Activated CD8-positive, alpha-beta memory T cell treated with anti-CD3 and anti-CD28 coated beads for 24 hours (primary cell): ENCODE measurements at places on chromosomes 7 and 10.
A peak's percentile ranks its signal among the peaks of the same experiment; 100 is the strongest.

DNA sequence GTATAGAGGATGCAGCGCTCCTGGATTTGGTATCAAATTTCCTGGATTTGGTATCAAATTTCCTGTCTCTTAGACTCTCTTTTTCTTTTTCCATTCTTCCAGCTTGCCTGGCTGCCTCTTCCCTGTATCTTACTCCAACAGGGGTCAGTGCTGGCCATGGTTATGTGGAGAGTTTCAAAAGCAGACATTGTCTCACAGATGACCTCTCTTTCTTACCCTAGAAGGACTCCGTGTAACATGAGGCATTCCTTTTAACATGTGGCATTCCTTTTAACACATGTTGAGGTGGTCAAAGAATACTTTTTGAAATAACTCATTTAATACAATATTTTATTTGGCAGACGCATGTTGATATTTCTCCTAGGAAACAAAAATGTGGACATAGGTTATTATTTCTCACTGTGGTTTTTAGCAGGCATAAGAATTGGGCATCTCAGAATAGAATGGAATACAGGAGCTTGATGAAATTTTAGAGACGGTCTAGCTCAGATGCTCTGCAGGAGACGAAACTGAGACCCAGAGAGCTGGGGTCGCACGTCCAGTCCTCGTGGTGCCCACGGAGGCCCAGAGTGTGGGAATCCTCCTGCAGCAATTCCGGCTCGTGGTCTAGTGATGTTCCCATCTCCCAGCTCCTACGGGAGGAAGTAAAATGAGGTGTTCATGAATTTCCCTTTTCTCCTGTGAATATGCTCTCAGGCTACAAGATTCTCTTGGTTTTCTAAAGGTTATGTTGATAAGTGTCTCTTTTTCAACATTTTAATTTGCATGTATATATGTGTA lies 59.6 kb upstream of the PITRM1 start:
- no peak for DNase-seq

GRCh38 chr10:125102246-125102645 lies 58.1 kb downstream of the CTBP2 start:
- DNase-seq: no peak

- no peak for DNase-seq
Observed at GRCh38 chr7:103632005-103632639, 186.1 kb upstream of the SLC26A5 start.

- DNase-seq: no peak
Observed at GRCh38 chr7:36474283-36475010, 84.8 kb downstream of the ANLN start.

GRCh38 chr10:13973742-13974141 lies 357.0 kb downstream of the FRMD4A start:
- no peak for DNase-seq

- no peak for DNase-seq
Observed at GRCh38 chr7:137094-137891, 55.1 kb upstream of the FAM20C start.

- no peak for DNase-seq
Observed at GRCh38 chr10:110632591-110633215, 11.4 kb upstream of the RBM20 start.

DNA sequence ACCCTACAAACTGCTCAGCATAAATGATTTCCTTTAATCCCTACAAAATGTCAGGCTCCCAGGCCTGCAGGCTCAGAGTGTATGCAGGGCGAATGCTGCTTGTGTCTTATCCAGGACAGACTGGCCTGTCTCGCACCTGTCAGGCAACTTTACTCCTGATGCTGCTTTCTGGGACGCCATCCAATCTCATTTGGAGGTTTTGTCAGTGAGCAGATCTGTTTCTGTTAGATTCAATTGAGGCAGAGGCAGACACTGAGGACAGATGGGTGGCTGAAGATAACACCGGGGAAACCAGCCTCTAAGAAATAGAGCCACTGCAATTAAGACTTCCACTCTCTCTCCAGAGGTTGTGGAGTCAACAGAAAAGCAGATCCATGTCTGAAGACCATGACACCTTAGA lies 115.6 kb downstream of the DPP6 start:
- no peak for DNase-seq

DNA sequence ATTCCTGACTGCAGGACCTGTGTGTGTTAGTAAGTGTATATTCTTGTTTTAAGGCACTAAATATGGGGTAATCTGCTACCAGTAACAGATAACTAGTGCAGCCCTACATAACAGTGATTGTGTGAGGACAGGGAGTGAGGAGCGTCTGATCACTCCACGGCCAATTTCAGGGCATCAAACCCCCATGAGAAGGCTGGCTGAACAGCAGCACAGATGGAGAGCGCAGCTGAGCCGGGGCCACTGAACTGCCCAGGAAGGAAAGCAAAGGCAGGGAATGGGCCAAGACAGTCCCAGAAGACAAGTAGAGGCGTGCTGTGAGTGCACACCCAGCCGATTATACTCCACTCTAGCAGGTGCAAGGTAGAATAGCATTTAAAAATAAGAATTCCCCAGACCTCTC lies 157.1 kb upstream of the CHST15 start:
- DNase-seq: no peak

DNA sequence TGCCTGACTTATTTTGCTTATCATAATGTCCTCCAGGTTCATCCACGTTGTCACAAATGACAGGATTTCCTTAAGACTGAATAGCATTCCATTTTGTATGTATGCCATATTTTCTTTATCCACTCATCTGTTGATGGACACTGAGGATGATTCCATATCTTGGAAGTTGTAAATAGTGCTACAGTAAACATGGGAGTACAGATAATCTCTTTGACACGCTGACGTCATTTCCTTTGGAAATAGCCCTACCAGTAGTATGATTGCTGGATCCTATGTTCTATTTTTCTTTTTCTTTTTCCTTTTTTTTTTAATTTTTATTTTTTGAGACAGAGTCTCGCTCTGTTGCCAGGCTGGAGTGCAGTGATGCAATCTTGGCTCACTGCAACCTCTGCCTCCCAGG lies 167.6 kb downstream of the CTTNBP2 start:
- DNase-seq: no peak

DNA sequence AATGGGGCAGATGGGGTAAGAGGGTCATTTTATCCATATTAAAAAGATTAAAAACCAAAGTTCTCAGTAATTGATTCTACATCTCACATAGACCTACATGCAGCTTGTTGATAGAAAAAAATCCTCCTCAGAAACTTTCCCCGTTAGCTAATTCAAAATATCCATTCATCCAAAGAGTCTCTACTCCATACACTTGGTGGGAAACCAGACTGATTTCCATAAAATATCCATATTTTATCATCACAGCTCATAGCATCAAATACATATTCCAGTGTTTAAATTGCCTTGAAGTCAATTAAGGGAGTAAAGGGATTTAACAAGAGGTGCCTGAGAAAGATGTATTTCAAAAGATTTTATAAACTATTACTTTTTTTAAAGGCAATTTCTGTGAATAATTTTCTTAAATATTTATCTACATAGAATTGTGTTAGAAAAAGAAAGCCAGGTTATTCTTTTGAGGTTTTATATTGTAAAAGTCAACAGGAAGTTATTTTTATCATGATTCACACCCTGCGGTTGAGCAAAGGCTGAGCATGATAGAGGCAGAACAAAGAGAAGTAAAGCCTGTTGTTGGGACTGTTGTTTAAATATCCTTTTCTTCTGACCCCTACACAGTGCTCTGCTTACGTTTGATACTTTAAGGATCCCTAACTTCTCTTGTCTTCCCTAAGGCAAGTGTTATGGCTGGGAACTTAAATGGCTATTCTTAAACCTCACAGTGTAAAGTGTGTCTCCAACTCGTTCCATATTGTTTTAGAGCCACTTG lies 266.7 kb downstream of the PRKG1 start:
- DNase-seq: no peak

GRCh38 chr10:121886997-121887622 lies 40.7 kb downstream of the ATE1 start:
- DNase-seq: peak; percentile 71

GRCh38 chr7:44607141-44608068 lies 978 bp downstream of the OGDH start:
- no peak for DNase-seq

DNA sequence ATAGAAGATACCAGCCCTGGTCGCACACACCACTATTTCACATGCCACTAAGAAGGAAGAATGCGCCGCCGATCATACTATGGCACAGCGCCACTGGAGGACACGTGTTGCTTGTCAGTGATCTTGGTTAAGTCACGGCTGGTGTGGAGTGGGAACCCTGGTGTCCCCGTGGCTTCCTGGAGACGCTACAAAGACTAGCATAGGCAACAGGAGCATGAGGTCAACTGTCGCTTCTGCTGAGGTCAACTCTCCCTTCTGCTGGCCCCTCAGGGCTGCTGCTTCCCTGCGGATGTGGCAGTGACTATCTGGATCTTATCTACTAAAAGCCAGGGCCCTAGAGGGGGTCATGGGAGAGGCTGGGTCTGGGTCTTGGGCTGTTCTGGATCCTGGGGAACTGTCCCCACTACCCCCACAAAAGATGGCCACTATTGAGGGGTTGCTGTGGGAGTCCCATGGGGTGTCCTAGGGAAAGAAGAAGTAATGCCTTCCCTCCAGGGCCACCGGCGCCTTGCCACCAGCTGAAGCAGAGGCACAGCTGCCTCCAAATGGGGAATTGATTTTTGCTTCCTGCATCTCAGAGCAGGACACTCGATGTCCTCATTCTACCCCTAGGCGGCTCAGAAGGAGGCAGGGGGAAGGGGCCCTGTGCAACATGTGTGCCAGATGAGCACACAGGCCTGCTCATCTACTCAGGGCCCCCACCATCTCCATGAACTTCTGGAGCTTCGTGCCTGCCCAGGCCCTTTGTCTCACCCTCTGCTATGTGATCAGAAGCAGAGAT lies 76.6 kb upstream of the PPIF start:
- no peak for DNase-seq

DNA sequence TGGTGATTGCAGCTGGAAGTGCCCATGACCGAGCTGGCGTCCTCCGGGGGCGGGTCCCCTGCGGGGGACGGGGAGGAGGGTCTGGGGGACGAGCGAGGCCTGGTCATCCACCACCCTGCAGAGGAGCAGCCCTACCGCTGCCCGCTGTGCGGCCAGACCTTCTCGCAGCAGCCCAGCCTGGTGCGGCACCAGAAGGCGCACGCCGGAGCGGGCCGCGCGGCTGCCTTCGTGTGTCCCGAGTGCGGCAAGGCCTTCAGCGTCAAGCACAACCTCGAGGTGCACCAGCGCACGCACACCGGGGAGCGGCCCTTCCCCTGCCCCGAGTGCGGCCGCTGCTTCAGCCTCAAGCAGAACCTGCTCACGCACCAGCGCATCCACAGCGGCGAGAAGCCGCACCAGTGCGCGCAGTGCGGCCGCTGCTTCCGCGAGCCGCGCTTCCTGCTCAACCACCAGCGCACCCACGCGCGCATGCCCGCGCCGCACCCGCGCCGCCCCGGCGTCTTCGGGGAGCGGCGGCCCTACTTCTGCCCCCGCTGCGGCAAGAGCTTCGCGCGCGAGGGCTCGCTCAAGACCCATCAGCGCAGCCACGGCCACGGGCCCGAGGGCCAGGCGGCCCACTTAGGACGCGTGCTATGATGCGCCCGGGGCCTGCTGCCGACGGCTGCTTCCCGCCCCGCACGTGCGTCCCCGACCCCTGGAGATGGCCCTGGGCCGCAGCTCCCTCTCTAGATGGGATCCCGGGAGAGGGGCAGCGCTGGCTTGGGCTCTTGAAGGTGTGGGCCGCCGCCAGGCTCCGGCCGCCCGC lies 28.7 kb downstream of the ZNF775 start:
- no peak for DNase-seq

DNA sequence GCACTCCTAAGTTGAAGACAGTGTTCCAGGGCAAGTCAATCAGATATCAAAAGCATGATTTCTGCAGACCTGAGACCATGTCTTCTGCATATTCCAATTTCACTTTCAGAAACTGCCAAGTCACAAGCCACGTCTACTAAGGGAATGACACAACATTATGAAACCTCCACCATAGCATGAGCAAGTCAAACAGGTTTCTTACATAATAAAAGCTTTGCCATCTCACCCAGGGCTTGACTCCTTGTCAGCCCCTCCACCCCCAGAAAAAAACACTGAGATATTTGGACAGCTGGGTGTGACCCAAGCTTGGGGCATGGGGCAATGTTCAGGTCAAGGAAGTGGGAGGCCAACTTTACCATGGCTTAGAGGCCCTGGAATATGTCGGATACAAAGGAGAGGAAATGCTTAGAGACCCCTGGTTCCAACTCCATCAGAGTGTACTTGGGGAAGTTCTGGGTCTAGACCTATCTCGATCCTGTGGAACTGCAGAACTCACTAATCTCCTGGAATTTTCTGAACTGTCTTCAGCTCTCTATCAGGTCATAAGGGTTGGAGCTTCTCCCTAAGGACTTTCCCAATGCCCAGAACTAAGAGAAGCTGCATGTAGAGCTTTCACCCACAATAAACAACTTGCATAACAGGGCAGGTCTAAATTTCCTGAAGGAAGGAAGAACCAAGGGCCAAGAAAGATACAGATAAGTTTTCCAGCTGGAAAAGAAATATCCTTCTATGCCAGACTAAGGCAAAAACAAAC lies 80.6 kb upstream of the NAMPT start:
- DNase-seq: no peak

- DNase-seq: no peak
Observed at GRCh38 chr10:78794736-78795455, 273.9 kb upstream of the ZMIZ1 start.
